Stimulated activated CD8-positive, alpha-beta memory T cell treated with anti-CD3 and anti-CD28 coated beads, Interleukin-15, amount 100 ng/mL, for 1 hour (primary cell): ENCODE measurements at places on chromosomes 6 and 20.

- no peak for DNase-seq
Measured at GRCh38 chr6:1519597-1519996, 90.1 kb upstream of the FOXC1 start.

DNA sequence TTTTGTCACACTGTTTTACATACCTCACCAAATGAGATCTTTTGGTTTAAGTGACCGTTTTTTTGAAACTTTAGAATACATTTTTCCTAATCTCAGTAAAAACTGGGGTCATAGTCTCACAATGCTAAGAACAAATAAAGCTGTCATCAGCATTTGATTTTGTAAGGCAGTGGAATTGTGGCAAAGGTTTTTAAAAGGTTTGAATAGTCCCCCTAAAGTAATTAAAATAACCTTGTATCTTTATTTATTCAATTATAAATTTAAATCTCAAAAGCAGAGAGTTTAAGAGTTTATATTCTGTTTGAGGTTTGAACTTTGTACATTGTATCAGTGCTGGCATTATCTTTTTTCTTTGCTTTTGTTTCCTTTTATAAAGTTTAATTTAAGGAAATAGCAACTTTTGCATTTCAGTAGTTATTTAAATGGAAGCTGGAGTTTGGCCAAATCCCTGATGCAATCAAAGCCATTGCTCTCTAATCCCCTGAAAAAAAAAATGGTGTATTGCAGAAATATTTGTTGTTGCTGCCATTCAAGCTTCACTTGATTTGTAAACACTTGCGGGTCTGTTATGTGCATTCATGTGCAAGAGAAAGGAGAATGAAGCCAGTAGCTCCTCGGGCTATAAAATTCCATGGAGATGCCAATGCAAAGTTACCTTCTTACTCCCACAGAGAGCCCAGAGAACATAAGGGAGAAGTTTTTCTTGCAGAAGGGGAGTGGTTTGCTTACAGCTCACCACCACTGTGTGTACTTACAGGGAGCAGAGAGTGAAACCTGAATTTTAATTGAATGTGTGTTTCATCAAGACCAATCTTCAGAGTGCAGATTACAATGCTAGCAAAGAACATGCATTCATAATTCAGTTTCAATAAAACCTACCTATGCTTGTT, 391.8 kb downstream of the ARHGAP18 start:
- DNase-seq, result no peak

DNA sequence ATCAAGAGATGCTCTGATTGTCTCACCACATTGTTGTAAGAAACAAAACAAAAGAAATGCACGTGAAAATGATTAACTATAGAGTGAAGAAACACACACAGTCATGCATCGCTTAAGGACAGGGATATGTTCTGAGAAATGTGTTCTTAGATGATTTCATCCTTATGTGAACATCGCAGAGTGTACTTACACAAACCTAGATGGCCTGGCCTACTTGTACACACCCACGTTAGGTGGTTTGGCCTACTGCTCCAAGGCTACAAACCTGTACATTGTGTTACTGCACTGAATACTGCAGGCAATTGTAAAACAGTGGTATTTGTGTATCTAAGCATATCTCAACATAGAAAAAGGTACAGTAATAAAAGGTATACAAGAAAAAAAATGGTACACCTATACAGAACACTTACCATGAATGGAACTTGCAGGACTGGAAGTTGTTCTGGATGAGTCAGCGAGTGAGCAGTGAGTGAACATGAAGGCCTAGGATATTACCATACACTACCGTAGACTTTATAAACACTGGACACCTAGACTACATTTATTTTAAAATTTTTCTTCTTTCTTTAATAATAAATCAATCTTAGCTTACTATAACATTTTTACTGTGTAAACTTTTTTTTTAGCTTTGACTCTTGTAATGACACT, 48.6 kb downstream of the FKBP5 start:
- no peak for DNase-seq

- no peak for DNase-seq
Measured at GRCh38 chr6:35069262-35069661, 71.9 kb downstream of the TCP11 start.

DNA sequence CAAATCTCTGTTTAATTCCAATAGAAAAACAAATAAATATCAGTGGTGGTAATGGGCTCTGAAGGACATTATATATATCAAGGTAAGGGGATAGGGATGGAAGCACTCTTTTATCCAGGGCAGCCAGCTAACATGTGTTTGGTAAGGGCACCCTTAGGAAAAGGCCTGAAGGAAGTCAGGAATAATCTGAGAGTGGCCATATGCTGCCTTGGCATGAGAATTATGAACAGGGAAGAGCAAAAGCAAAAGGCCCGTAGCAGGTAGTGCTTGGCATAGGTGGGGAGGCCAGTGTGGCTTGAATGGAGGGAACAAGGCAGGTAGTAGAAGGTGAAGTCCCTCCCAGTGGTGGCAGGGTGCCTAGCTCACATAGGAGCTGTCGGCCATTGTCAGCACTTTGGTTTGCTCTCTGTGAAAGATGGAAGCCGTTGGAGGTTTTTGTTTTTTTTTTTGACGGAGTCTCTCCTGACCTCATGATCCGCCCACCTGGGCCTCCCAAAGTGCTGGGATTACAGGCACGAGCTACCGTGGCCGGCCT, 39.6 kb upstream of the CSE1L start:
- DNase-seq, result no peak

- no peak for DNase-seq
Measured at GRCh38 chr6:31718265-31718664, 3.1 kb downstream of the LY6G6D start.

DNA sequence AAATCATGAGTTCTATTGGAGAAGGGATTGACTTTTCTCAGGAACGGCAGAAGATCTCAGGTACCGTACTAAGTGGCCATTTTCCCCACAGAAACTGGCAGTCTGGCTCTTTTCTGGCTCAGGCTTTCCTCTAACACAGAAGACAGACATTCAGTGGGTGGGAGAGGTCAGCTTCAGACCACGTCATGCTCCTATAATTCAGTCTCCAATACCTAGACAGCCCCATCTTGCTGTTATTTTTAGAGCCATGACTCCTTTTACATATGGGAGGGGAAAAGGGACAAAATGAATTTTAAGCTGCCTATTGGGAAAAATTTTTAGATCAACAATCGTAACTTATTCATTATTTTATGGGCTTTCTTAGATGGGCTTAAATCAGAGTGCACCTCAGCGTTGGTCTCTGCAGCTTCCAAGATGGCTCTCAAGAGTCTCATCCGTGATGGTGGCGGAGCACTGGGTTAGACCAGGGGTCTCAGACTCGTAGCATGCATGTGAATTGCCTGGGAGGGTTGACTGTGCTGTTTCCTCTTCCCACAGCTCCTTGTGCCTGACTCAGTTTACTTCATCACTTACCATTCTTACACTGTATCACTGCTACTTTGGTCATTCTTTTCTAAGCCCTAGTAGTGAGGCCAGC, 86.9 kb downstream of the TCP11 start:
- DNase-seq, result no peak

- DNase-seq, result no peak
Measured at GRCh38 chr6:168545428-168545827, 104.4 kb downstream of the SMOC2 start.

- no peak for DNase-seq
Measured at GRCh38 chr6:27650620-27651370, 177.9 kb upstream of the ZNF184 start.

- DNase-seq, result no peak
Measured at GRCh38 chr20:39871013-39871412, 818.0 kb downstream of the MAFB start.

- no peak for DNase-seq
Measured at GRCh38 chr6:77633993-77634715, 18.7 kb upstream of the MEI4 start.

DNA sequence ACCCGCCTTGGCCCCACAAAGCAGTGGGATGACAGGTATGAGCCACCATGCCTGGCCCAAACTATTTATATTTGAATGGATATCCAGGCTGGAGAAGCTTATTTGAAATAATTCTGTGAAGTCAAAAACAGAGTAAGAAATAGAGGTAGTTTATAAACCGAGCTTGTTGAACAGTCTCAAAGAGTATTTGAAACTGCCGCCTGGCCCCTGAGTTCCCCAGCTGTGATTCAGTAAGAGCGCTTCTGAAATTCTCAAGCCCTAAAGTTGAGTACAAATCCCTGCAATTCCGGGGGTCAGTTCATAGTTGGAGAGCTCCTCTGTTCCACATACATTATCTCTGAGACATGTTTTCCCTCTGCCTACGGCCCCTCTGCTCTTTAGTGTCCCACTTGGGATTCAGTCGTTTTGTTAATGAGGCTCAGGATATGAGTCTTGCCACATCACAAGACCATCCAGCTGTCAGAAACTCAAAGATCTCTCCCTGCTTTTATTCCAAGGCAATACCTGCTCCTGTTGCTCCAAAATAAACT, 127.8 kb downstream of the SOD2 start:
- DNase-seq, result no peak

- no peak for DNase-seq
Measured at GRCh38 chr20:47680804-47681529, 104.3 kb downstream of the SULF2 start.

GRCh38 chr20:18754030-18754652, 59.4 kb upstream of the SCP2D1 start:
- DNase-seq, result no peak
